ENCODE measurements at places on chromosomes 5 and 9.

DNA sequence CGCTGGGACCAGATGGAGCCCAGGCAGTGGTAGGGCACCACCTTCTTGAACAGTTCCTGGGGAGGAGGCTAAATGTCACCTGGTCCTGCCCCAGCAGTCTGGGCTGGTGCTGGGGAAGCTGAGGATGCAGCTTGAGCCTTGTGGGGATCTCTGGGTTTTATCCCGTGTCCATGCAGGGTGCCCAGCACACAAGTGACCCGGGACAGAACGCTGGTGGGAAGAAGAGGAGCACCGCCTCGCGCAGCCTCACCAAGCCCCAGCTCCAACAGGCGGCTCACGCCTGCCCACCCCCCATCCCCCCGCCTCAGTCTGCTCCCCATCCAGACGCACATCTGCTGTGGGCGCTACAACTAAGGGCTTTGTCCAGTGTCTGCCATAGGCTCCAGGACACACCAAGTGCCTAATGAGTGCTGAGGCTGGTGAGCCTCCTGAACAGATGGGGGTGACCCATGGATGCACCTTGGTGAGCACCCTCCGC lies 13.8 kb downstream of the RALGDS start:
- DNase-seq = no peak

DNA sequence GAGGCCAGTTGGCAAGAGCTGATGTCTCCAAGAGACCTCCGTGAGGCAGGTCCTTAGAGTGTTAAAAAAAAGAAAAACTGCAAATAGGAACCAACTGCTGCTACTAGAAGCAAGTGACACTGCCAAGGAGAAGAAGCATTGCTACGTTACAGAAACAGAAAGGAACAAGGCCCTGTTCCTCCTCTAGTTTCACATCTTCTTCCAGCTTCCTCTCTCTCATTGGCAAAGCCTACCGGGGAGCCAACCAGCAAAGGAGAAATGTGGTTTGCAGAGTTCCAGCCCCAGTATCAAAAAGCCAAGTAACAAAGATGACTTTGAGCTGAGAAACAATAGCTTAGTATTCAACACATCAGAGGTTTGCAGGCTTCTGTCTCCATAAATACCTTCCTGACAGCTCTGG lies 145.9 kb downstream of the PRELID2 start:
- no peak for DNase-seq

- no peak for DNase-seq
Observed at GRCh38 chr9:77939149-77939668, 92.4 kb downstream of the GNAQ start.

- no peak for DNase-seq
Observed at GRCh38 chr9:27150746-27151406, 41.9 kb downstream of the TEK start.

- no peak for DNase-seq
Observed at GRCh38 chr5:130110328-130110727, 206.1 kb downstream of the CHSY3 start.

- DNase-seq = peak; percentile 27
Observed at GRCh38 chr5:171850324-171850947, 64.8 kb downstream of the SMIM23 start.

DNA sequence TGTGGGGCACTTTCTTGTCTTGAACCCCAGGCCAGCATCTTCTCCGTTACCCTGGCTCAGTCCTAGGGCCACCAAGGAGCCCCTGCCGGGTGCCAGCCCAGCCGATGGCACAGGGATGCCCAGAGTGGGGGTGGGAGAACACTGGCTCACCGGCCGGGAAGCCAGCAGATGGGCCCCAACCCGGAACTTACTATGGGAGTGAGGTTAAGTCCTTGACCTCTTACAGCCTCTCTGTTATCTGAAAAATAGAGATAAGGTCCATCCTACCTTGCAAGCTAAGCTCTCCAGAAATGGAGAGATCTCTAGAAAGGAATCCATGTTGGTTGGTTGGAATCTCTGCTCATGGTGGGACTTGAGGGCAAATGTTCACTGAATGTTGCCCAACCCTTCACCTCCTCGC lies 20.8 kb downstream of the SH3PXD2B start:
- DNase-seq = no peak

GRCh38 chr5:56538580-56538979 lies 276.8 kb upstream of the MAP3K1 start:
- no peak for DNase-seq

GRCh38 chr9:7500521-7500920 lies 299.1 kb downstream of the DMAC1 start:
- no peak for DNase-seq

DNA sequence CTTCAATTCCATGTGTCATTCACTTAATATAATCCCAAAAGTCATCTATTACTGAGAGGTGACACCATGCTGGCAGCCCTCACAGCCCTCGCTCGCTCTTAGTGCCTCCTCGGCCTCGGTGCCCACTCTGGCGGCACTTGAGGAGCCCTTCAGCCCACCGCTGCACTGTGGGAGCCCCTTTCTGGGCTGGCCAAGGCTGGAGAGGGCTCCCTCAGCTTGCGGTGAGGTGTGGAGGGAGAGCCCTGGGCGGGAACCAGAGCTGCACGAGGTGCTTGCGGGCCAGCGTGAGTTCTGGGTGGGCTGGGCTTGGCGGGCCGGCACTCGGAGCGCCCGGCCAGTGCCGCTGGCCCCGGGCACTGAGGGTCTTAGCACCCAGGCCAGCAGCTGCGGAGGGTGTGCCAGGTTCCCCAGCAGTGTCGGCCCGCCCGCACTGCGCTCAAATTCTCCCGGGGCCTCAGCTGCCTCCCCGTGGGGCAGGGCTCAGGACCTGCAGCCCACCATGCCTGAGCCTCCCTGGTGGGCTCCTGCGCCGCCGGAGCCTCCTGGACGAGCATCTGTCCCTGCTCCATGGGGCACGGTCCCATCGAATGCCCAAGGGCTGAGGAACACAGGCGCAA lies 374.1 kb downstream of the ELAVL2 start:
- no peak for DNase-seq

DNA sequence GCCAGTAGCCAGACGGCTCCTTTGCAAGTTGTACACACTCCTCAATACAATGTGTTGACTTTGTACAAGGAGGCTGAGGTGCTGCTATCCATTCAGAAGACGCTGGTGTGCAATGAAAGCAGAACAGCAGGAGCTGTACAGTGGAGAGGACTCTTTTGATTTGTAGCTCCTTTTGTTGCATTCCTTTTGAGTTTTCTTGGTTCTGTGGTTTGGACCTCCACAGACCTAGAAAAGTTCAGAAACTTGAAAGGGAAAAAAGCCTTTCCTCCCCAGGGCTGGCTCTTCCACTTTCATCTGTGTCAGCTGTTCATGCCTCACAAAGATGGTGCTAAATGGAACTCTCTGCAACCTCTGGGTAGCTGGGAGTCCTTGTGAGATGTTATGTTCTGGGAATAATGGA lies 117.4 kb downstream of the MAT2B start:
- no peak for DNase-seq

DNA sequence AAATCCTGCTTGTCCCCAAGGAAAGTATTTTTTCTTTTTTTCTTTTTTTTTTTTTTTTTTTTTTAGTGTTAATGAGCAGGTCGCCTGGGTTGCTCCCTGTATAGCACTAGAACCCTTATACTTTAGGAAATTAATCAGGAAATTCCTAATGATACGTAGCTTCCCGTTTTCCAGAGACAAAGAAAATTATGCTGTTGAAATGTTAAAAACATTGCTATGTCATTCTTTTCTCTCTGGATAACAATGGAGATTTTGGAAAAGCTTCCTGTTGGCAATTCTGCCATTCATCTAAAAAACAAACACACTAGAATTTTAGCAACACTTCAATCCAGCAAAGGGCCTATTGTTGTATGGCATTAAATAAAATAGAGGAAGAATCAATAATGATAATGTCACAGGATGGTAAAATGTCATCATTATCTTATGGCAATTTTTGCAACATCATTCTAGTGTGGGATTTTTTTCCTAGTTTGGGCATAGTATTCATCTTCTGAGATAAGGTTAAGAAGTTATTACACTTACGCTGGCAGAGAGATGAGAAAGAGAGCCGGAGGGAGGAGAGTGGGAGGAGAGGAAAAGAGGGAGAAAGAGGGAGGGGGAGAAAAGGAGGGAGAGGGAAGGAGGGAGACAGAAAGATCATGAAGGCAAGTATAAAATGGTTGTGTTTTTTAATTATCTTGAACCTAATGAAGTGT lies 315.8 kb upstream of the PDE4D start:
- DNase-seq = no peak

DNA sequence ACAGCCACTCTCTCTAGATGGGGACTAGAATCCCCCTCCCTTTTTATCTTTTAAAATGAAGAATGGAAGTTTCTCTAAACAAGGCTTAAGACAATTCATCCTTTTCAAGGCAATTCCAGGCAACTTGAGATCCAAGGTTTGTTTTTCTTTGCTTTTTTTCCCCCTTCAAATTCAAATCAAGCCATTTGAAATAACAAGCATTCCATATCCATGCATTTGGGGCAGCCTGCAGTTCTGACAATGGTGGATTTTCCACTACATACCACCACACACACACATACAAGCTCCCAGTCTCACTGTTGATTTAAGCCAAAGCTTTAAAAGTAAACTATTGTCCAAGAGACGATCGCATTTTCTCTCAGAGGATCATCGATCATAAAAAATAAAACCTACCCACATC lies 424 bp downstream of the INSYN2B start:
- peak; percentile 20 for DNase-seq

DNA sequence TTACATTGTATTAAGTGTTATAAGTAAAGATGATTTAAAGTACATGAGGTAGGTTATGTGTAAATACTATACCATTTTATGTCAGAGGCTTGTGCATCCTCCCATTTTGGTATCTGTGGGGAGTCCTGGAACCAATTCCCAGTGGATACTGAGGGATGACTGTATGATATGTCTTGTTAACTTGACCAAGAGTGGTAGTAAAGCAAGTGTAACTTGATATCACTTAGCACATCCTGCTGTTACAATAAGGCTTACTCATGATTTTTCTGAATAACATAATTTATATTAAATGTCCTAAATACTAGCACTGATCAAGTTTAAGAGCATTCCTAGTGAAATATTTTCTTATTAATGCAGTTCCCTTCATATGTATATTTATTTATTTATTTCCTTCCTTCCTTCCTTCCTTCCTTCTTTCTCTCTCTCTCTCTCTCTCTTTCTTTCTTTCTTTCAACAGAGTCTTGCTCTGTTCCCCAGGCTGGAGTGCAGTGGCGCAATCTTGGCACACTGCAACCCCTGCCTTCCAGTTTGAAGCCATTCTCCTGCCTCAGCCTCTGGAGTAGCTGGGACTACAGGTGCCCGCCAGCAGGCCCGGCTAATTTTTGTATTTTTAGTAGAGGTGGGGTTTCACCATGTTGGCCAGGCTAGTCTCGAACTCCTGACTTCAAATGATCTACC lies 7.5 kb downstream of the NDFIP1 start:
- peak; percentile 24 for DNase-seq

GRCh38 chr5:6243706-6244338 lies 134.5 kb downstream of the MED10 start:
- DNase-seq = no peak

- no peak for DNase-seq
Observed at GRCh38 chr9:15115041-15115440, 192.0 kb downstream of the TTC39B start.

DNA sequence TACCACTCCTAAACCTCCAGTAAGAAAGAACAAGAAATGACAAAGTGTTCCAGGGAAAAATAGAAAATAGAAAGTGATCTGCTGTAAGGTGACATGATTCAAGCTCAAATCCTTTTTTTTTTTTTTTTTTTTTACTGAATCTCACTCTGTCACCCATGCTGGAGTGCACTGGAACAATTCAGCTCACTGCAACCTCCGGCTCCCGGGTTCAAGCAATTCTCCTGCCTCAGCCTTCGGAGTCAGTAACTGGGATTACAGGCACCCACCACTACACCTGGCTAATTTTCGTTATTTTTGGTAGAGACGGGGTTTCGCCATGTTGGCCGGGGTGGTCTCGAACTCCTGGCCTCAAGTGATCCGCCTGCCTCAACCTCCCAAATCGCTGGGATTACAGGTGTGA lies 35.9 kb downstream of the TTLL11 start:
- no peak for DNase-seq

DNA sequence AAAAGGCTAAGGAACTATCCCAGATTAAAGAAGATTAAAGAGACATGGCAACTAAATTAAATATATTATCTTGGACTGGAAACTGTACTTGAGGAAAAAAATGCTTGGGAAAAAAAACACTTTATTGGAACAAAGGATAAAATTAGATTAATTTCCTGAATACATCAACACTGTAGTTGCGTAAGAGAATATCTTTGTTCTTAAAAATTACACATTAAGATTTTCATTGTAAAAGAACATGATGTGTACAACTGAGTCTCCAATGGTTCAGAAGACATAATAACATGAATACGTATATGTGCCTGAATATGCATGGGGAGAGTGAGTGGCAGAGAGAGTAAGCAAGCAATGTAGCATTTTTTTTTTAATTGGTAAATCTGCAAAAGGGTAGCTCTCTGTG lies 2.8 kb downstream of the AP3B1 start:
- DNase-seq = no peak

DNA sequence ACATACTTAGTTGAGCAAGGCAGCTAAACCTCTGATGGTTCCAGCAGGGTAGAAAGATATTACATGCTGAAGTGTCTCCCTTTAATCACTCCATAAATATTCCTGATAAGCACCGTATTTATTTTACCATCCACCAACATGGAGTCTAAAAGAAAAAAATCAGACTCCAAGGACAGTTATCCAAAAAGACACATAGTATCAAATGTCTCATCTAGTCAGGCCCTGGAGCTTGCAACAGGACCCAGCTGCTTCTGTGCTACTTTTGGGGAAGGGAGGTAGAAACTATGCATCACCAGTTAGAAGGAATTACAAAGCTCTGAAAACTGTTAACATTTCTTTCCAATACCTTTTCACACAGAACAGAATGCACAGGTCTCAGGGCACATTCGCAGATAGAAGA lies 88.1 kb downstream of the S1PR3 start:
- DNase-seq = peak; percentile 65

GRCh38 chr5:7434914-7435313 lies 39.0 kb downstream of the ADCY2 start:
- DNase-seq = no peak

- DNase-seq = peak; percentile 88
Observed at GRCh38 chr9:105157171-105157583, 87.3 kb upstream of the SLC44A1 start.

- DNase-seq = peak; percentile 45
Observed at GRCh38 chr9:82606492-82607382, 456.2 kb downstream of the RASEF start.

GRCh38 chr9:120926397-120926928 lies at the start of gene TRAF1:
Gene TRAF1, minus strand, starts transcription at chr9:120926796. Its CDS starts 721 bp downstream, at chr9:120926075.
- no peak for DNase-seq
